ENCODE measurements at places on chromosomes 1 and 21. TPM values are rescaled to one million over a fixed set of nuclear protein-coding genes. Genes with fewer than 3 reads are reported as not detected.

The FTCD gene
- 0.69 TPM for total RNA-seq

DNA sequence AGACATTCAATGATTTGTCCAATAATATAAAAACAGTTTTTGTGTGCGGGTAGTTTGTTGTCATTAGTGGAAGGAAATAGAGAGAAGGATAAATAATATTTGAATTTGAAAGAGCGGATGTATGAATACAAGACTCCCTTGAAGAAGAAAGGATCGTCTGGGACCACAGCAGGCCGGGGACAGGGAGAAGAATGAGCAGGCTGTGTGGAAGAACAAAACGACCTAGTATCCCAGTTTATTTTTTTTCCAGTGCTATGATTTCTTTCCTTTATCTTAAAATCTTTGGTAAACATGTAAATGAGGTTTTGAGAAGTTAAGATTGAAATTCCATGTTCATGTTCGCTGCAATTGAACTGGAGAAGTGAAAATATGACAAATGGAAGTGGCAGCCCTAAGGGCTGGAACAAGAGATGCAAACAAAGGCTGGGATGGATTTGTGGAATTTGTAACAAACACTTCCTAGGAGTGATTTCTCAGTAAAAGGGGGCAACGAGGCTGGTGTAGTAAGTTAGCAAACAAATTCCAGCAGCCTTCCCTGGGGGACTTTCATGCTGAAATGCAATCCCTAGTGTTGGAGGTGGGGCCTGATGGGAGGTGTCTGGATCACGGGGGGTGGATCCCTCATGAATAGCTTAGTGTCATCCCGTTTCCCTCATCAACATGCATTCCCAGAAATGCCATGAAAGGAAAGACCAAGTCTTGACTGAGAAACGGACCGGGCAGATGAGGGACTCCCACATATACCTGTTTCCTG lies 10.2 kb upstream of the IFI16 start:
- DNase-seq = peak; percentile 93

The FALEC gene
- total RNA-seq = not detected

GRCh38 chr1:41640141-41640751 lies 155.8 kb upstream of the EDN2 start:
- no peak for DNase-seq

The CRP gene
- total RNA-seq = not detected

The CACNA1S gene
- total RNA-seq = not detected

The CLCA4 gene
- not detected for total RNA-seq

The MYOG gene
- not detected for total RNA-seq

The RIMKLA gene
- total RNA-seq = 0.61 TPM

DNA sequence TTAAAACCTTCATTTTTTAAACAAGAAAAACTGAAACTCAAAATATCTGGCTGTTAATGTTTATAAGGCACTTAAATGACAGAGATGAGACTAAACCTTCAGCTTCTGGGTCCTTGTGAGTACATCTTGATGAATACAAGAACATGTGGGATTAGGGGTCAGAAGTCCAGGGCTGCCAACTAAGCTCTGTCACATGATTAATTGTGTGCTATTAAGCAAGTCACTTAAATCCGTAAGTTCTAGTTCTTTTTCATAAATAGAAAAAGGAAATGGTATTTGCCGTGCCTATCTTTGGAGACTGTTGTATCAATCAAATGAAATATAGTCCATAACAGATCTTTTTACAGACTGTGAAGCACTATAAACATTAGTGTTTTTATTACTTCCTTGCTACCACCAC lies 43.2 kb upstream of the KCTD3 start:
- no peak for DNase-seq

GRCh38 chr1:10189659-10190058 lies 20.7 kb upstream of the KIF1B start:
- no peak for DNase-seq

DNA sequence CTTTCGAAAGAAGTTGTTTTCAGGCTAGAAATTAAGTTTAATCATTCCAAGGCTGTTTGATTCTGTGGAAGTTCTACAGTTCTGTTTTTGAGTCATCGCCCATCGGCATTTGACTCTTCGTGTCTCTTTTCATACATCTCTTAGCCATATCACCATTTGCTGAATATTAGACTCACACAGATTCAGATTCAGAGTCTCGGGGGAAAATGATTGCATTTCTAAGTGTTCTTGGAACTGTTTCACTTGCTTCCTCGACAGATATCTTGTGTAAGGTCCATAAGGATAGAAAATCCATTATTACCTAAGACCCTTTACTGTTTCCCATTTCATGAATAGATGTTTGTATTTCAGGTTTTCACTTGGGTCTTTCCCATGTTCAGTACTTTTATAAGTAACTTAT lies 237.0 kb upstream of the SGIP1 start:
- DNase-seq = no peak

DNA sequence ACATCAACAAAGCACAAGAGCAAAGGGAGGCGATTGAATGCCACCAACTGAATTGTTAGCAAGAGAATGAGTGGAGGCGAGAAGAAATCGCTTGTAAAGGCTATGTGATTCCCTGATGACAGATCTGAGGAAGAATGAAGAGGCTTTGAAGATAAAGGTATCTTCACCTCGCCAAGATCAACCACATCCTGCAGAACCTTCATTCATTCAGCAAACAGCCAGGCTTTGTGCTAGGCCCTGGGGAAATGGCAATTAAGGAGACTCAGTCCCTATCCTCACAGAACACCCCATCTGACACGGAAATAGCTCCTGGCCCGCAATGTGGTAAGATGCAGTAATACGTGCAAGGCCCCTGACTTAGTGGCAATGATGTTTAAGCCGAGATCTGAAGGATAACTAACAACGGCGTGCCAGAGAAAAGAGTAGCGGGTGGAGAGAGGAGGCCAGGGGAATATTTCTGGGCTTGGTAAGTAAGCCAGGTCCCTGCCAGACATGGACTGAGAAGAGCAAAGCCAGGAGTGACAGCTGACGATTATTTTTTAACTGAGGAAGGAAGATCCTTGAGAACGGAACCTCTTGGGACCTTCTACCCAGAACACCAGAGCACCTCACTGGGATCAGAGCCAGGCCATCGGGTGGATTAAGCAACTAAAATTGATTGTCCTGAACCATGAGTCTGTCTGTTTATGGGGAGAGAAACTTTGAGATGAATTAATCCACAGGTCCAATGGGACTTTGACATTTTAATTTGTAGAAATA lies 4.6 kb upstream of the VSIG8 start:
- DNase-seq = peak; percentile 38

The OR2T33 gene
- 0.08 TPM for total RNA-seq

GRCh38 chr1:37596182-37596667 lies 488 bp upstream of the GNL2 start:
- DNase-seq = no peak

DNA sequence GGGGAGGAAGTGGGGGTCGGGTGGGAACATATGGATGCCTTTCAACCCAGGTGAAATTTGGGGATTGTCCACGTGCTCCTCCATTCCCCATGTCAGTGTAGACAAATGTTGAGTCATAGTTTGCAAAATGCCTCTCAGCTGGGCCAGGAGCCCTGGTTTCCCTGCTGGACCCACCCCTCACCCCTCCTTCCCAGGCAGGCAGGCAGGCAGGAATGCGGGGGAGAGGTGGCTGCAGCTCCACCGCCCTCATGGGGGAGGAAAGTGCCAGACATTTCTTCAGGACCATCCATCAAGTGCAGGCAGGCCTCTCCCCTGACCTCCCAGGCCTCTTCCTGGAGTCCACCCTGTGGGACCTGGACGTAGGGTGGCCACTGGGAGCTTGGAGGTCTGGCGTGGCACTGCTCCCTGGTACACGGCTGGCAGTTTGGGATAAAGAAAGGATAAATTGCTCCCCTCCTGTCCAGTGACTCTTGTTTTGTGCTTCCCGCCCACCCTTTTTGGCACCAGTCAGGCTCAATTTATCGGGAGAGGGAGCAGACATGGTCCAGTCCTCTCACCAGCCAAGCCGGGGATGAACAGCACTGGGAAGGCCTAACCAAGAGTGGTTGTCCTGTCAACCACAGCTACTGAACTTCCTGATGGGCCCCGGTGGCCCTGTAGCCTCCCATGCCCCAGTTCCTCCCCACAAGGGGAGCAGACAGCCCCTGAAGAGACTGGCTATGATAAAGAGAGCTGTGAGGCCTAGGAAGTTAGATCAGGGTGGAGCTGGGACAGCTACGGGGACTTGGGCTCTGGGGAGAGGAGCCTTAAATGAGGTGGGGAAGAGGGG lies 18.9 kb downstream of the NPR1 start:
- DNase-seq = no peak

GRCh38 chr1:27233667-27234048 lies 774 bp upstream of the WDTC1 start:
- peak; percentile 2 for DNase-seq

GRCh38 chr1:43034195-43034658 lies 75.6 kb upstream of the SLC2A1 start:
- no peak for DNase-seq

The CLCNKA gene
- total RNA-seq = not detected

DNA sequence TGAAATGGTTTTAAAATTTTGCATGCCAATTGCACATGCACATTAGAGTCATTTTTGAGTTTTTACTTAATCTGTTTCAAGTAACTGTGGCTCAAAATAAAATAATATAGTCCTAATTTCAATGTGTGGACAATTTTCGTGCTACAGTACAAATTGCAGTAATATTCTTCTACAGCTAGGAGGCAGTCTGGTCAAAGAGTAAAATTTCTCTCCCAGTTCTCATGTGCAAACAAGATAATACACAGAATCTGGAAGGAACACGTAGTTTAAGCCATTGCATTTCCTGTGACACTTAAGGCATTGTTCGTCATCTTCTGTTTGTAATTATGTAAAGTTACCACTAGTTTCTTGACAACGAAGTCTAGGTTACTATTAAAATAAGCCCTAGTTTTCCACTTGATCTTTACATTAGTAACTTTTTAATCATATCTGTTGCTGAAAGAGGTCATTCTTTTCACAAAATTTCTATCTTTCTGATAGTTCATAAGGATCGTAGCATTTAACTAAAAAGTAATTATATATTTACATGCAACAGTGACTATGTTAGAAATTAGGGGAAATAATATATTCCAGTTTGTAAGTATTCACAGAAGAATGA lies 28.9 kb downstream of the ODR4 start:
- peak; percentile 24 for DNase-seq

DNA sequence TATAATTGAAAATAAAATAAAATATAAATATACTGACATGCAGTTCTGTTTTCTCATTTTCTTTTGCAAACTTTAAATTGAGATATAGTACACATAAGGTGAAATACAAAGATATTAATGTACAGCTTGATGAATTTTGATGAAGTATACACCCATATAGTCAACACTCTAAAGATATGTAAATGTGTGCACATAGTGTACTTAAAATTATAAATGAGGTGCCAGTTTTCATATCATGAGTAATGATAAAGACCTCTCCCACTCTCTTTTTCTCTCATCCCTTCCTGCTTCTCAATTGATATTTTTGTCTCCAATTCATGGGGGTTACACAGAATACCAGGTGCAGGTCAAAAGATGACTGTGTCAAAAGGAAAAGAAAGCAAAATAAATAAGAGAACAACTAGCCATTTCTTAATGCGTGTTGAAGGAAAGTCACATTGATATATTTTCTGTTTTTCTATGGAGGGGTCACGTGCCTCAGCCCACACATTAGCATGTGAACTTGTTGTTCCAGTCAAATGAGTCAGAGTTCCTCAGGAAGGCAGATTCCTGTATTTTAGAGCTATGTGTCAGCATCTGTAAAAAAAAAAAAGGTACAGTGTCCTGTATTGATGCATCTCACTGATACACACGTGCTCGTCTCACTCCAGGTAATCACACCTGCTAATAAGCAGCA lies 64.3 kb upstream of the HOOK1 start:
- peak; percentile 91 for DNase-seq

GRCh38 chr1:118947790-118948189 lies 40.4 kb downstream of the TBX15 start:
- DNase-seq = peak; percentile 85

DNA sequence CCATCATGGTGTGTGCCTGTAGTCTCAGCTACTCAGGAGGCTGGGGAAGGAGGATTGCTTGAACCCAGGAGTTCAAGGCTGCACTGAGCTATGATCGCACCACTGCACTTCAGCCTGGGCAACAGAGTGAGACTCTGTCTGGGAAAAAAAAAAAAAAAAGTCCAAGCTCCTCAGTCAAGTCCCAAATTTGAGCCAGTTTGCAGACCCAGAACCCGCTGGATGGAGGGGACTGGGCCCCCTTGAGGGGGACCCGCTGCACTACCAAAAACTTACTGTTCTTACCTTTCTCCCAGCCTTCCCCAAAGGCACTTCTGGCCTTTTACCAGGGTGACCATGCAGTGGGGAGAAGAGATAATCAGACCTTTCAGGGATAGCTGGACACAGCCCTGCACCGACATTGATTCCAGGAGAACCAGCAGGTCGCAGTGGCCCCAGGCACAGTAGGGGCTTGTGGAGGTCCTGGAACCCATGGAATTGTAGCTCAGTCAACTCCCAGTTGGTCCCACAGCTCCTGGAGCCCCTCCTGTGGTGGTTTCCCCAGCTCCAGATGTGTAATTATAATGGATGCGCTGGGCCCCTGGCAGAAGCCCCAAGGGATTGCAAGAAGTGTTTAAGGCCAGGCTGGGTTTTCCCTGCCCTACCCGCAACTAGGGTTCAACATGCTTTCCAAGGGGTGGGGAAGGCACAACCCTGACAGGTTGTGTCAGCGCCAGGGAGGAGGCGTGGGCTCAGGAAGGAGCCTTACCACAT lies 4.1 kb upstream of the WNT9A start:
- DNase-seq = no peak

DNA sequence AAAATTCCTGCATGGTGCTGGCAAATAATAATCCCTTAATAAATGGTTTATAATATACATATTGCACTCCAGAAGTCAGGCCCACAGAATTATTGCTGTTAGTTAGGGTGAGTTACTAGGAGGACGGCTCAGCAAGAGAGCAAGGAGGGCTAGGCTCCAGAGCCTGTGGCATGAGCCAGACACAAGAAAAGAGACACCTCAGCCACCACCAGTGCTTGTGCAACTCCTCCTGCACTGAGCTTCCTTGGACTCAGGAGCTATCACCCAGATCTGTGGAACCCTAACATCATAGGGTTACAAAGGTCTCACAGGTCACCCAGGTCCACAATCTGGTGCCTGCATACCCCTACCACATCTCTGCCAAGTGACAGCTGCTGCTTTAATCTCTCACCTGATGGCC lies 12.8 kb upstream of the LRRC8D start:
- DNase-seq = no peak

GRCh38 chr1:156489166-156489934 lies 11.2 kb downstream of the MEF2D start:
- DNase-seq = no peak

DNA sequence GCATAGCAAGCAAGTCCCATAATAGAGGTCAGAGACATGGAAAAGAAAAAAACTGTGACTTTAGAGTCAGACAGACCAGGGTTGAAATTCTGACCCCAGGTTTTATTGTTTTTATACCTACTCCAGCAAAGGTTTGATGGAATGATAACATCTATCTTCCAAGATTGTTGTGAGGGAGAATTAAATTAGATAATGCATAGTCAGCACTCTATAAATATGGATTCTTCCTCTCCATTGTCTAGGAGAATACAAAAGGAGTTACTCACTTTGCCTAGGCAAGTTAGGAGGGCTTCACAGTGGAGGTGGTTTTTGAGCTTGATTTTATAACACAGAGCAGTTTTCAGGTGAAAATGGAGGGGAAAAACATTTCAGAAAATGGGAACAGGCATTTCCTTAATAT lies 46.9 kb downstream of the KIRREL1 start:
- DNase-seq = no peak
